NCI-H460 (cell line): ENCODE measurements at places on chromosomes 5 and 9. TPM values are rescaled to one million over a fixed set of nuclear protein-coding genes. Genes with fewer than 3 reads are reported as not detected.

Gene BRD9
- 25.4 and 30.4 TPM in 2 replicates for total RNA-seq

Gene ZNF300
- 0.05 and 0.06 TPM in 2 replicates for total RNA-seq

Gene STKLD1
- 0.59 TPM in 1 of 2 replicates, not detected in the other for total RNA-seq

Gene SCAMP1
- total RNA-seq = 37.5 and 38.1 TPM in 2 replicates

Gene NUDT12
- 15.1 and 15.5 TPM in 2 replicates for total RNA-seq

Gene IL3
- total RNA-seq = not detected in 2 replicates

Gene PTAR1
- total RNA-seq = 77.1 and 85.4 TPM in 2 replicates

Gene CCDC192
- not detected in 2 replicates for total RNA-seq

Gene EQTN
- total RNA-seq = not detected in 2 replicates

- DNase-seq = no peak
These were observed 668 bp downstream of the ETF1 start for GRCh38 chr5:138542180-138542955.

- DNase-seq = no peak
These were observed 24.7 kb downstream of the SLC6A3 start for GRCh38 chr5:1420211-1421195.

DNA sequence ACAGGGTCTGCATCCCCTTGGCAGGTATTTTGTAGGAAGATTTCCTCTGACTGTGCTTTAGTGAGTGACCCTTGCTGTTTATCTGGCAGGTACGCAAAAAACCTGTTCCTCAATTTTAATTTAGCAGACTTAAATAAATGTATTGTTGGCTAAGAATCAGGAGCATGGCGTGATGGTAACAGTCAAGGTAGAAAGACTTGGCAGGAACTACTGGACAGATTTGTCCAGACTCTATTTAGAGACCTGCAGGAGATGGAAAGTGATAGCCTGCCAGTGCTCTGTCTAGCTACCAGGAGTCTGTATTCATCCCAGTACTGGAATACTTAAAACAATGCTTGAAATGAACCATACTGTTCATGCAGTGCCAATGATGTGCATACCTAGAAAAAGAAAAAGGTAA, 78.8 kb upstream of the MAST4 start:
- no peak for DNase-seq

GRCh38 chr5:147310059-147310704, 75.4 kb downstream of the STK32A start:
- DNase-seq = peak; percentile 80

DNA sequence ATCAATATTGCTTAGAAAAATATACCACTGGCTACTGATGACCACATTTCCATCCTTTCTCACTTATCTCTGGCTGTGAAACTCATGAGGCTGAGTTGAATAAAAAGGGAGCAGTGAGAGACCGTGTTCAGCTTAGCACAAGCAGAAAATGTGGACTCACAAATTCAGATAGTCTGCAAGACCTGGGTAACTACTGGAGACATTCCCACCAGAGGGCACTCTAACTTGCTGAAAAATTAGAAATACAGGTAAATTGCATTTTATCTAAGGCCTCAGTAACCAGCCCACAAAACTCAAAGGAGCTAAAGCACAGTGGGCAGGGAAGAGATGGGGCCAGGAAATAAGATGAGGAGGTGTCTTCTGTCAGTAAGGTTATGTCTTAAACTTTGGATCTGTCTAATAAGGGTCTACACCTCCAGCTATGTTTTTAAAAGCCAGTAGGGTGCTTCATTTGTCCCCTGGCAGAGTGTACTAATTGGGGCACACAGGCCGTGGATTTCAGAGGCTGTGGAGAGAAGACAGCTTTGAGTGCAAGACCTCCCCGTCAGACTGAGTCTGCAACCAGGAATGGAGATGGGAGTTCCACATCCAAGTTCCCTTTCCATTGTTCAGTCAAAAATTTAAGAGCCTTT, 8.7 kb upstream of the NDUFB6 start:
- peak; percentile 19 for DNase-seq

GRCh38 chr9:134834217-134834956, 46.2 kb upstream of the FCN2 start:
- no peak for DNase-seq

- no peak for DNase-seq
These were observed 73.2 kb upstream of the UNC5A start for GRCh38 chr5:176736931-176737745.
